ENCODE measurements at places on chromosomes 7 and 10. TPM values are rescaled to one million over a fixed set of nuclear protein-coding genes. Genes with fewer than 3 reads are reported as not detected.

DNA sequence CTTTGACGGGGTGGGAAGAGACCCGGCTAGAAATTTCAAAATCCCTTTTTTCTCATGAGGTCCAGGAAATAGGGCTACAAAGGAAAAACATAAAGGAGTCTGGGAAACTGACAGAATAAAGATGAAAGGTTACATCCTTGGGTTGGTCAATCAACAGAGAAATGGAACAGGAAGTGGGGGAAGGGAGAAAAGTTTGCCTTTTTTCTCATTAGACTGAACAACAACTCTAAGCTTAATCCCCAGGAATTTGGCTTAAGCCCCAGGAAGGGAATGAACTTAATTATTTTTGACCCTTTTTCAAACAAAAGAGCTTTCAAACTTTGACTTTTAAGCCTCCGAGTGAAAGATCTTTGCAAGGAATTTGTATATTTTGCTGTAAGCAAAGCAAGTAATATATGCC is 32.7 kb downstream of the LGI1 start:
- no peak overlapping the region for H3K4me3 ChIP-seq
- DNase-seq = no peak
- no peaks in the 10 kb centered on the region for H3K36me3 ChIP-seq
- no peaks in the 10 kb centered on the region for H3K27me3 ChIP-seq

DNA sequence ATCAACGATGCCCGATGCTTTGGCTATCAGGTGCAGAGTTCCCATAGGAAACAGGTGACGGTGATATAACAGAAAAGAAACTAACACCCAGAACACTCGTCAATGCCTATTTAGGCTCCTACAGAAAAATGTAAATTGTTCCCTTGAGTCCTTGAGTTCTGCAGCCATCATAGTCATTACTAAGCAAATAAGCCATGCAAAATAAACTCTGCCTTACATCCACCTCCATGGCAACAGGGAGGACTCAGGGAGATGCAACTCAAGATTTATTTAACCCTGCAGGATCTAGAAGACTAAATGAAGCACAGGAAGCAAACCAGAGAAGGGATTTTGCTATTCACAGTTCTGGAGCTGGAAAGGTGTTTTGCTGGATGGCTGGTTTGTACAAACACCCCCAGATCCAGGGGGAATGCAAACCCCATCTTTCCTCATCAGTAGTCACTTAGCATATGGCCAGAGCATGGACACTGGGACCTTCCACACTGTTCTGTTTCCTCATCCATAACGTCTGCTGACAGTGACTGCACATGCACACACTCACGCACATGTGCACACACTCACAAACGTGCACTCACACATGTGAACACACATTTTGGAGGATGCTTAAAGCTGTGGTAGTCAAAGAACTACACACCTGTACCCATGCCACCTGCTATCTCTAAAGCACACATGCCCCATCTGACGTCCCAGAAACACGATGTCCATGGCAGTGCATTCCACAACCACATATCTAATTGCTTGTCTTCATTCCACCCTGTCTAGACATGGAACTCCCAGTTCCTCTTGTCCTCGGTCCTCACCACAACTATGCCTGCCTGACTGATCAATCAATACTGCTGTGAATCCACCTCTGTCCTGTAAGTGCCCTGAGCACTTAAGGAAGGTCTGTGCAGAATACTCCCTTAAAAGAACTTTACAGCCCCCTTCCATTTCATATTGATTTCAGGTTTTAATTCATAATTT is 178.2 kb downstream of the COBL start:
- no peaks in the 10 kb centered on the region for H3K27me3 ChIP-seq
- H3K36me3 ChIP-seq = no peaks in the 10 kb centered on the region
- H3K4me3 ChIP-seq = no peak overlapping the region
- DNase-seq = no peak
- H3K27ac ChIP-seq = no peak overlapping the region

GRCh38 chr7:40839881-40840280 is 705.1 kb downstream of the SUGCT start:
- DNase-seq = no peak
- no peaks in the 10 kb centered on the region for H3K36me3 ChIP-seq
- H3K27me3 ChIP-seq = no peaks in the 10 kb centered on the region
- no peak overlapping the region for H3K27ac ChIP-seq
- H3K4me1 ChIP-seq = no peaks in the 10 kb centered on the region

- no peak for DNase-seq
- no peaks in the 10 kb centered on the region for H3K36me3 ChIP-seq
- H3K4me1 ChIP-seq = peaks cover 8% of the 10 kb centered on the region
- H3K27me3 ChIP-seq = no peaks in the 10 kb centered on the region
- no peak overlapping the region for H3K4me3 ChIP-seq
Observed at GRCh38 chr10:11636697-11637303, 25.4 kb upstream of the USP6NL start.

GRCh38 chr10:34104829-34105572 is 710.1 kb downstream of the PARD3 start:
- no peaks in the 10 kb centered on the region for H3K36me3 ChIP-seq
- DNase-seq = no peak
- H3K4me1 ChIP-seq = no peaks in the 10 kb centered on the region
- H3K4me3 ChIP-seq = no peak overlapping the region

- no peaks in the 10 kb centered on the region for H3K36me3 ChIP-seq
- peaks cover 12% of the 10 kb centered on the region for H3K27me3 ChIP-seq
- H3K4me3 ChIP-seq = no peak overlapping the region
Observed at GRCh38 chr10:78755063-78755701, 313.6 kb upstream of the ZMIZ1 start.

DNA sequence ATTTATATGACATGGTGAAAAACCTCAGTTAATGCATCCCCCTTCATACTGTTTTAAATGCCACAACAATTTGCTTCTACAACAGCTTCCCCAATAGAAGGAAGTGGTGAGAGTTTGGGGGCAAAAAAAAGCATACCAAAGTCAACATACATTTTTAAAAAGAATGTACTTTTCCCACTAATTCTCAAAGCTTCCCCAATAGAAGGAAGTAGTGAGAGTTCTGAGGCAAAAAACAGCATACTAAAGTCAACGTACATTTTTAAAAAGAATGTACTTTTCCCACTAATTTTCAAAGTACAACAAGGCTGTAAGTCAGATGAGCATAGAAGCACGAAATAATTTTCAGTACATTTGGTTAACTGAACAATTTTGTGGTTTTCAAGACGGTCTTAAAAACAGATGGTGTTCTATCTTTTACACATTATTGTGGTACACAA is 24.0 kb downstream of the WASL start:
- H3K4me3 ChIP-seq = no peak overlapping the region
- no peak overlapping the region for H3K27ac ChIP-seq
- no peak for DNase-seq
- H3K27me3 ChIP-seq = no peaks in the 10 kb centered on the region

DNA sequence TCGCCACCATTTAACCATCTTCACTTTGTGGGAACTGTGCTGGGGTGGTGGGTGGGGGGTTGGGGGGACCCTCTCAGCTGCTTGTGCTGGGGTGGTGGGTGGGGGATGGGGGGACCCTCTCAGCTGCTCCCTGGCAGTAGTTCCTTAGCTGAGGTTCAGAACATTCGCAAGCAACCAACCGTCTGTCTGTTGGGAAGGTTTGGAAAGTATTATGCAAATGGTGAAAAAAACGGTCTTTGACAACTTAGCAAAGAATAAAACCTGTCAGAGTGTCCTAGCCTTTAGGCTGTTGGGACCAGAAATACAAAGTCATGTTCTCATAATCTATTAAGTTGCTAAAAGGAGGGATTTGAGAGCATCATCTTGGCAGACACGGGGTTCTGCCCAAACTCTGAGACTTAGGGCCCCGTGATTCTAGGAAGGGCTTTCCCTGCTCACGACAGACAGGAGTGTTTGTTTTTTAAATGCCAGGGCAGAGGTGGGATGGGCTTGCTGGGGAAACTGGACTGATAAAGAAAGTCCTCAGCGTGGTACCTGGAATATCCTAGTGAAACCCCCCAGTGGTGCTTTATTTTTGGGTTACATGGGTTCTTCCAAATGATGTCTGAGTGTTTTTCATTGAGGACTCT is 14.1 kb upstream of the SRGN start:
- H3K27me3 ChIP-seq = no peaks in the 10 kb centered on the region
- H3K4me1 ChIP-seq = peaks cover 7% of the 10 kb centered on the region
- no peak for DNase-seq
- no peak overlapping the region for H3K4me3 ChIP-seq
- no peak overlapping the region for H3K27ac ChIP-seq

FIGNL1 gene
- total RNA-seq = 11.5 TPM

PLEKHS1 gene
- total RNA-seq = not detected

CNNM1 gene
- total RNA-seq = 0.16 TPM

TRIM73 gene
- total RNA-seq = 22.3 TPM

FAM241B gene
- 17.5 TPM for total RNA-seq

ASB10 gene
- total RNA-seq = not detected
